ENCODE measurements at places on chromosomes 5 and 9. TPM values are rescaled to one million over a fixed set of nuclear protein-coding genes. Genes with fewer than 3 reads are reported as not detected.

Gene EIF4E1B
- total RNA-seq, result not detected

- no peak for DNase-seq
Measured at GRCh38 chr5:54717870-54718269, 200.3 kb downstream of the SNX18 start.

DNA sequence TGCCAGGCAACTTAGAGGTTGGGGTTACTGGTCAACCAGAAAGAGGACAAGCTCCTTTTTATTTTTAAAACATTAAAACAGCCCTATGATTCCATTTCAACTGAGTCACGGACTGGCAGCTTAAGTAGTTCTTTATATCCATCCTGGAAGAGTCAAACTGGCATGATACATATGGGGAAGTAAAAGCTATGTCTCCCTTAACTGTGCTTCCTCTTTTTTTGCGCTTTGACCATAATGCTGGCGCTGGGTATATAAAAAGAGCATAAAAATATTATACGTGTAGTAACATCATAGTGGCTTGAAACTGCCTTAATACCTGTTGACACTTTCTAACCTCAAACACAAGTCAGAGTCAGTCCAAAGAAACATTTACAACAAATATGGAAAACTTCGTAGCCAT, 274.4 kb downstream of the CSNK1G3 start:
- no peak for DNase-seq

- no peak for DNase-seq
Measured at GRCh38 chr5:4215143-4215542, 619.5 kb downstream of the IRX1 start.
